Activated naive CD8-positive, alpha-beta T cell treated with anti-CD3 and anti-CD28 coated beads, Interleukin-2, amount 10 ng/mL, durations not matched to agents 7 days and 5 days (primary cell): ENCODE measurements at places on chromosomes 1 and 21. TPM values are rescaled to one million over a fixed set of nuclear protein-coding genes. Genes with fewer than 3 reads are reported as not detected.

DNA sequence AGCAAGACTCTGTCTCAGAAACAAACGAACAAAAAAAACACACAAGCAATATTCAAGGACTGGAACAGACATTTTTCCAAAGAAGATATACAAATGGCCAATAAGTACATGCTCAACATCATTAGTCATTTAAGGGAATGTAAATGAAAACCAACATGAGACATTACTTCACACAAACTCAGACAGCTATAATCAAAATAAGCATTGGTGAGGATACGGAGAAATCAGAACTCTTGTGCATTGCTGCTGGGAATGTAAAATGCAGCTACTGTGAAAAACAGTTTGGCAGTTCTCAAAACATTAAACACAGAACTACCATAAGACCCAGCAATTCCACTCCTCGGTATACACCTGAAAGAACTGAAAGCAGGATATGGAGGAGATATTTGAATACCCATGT lies 15.4 kb downstream of the NOL9 start:
- DNase-seq = no peak

DNA sequence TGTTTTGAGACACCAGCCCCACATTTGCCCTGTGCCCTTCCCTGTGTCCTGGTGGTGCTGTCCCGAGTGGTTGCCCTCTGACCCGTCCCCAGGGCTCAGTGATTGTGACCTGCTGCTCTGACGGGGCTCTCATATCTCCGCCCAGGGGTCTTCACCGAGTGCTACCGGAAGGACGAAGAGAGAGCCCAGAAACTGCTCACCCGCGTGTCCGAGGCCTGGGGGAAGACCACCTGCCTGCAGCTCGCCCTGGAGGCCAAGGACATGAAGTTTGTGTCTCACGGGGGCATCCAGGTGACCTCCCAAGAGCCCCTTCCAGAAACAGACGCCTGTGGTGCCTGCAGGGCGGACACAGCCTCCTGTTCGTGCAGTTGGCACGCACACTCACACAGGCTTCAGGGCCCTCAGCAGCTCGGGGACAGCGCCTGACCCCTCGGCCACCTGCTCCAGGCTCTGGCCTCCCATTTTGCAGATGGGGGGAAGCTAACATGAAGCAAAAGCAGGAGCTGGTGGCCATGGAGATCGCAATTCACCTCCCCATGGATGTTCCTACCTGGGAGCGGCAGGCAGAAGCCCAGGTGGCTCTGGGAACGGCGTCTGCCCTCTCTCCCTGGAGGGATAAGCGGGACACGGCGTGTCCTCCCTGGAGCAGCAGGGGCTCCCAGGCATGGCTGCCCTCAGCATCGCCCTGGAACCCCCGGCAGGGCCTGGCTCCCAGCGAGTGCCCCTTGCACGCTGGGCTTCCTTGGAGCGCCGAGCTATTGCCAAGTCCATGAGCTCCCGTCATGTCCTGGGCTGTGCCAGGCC lies 45.9 kb downstream of the TRPM2 start:
- no peak for DNase-seq

DNA sequence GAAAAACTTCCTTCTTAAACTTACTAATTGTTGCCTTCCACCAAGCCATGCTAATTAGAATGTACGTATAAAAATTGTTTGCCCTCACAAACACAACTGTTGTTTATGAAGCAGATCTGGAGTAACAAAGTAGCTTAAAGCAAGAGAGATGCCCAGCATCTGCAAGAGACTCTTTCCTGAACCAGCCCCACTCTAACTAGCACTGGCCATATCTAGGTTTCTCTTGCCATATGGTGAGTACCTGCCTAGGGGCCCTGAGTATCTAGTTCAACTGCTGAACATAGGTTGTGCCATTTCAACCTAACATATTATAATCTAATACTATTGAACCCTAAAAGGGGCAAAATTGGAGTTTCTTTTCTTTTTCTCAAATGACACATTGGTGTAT lies 883.4 kb upstream of the B3GALT2 start:
- no peak for DNase-seq

- no peak for DNase-seq
Measured at GRCh38 chr1:12566484-12567287, 51.3 kb downstream of the DHRS3 start.

Gene BARHL2
- total RNA-seq = not detected

Gene SLC30A2
- not detected for total RNA-seq

Gene TBX19
- total RNA-seq = 3.2 TPM
